ENCODE measurements at places on chromosomes 13 and 19.

DNA sequence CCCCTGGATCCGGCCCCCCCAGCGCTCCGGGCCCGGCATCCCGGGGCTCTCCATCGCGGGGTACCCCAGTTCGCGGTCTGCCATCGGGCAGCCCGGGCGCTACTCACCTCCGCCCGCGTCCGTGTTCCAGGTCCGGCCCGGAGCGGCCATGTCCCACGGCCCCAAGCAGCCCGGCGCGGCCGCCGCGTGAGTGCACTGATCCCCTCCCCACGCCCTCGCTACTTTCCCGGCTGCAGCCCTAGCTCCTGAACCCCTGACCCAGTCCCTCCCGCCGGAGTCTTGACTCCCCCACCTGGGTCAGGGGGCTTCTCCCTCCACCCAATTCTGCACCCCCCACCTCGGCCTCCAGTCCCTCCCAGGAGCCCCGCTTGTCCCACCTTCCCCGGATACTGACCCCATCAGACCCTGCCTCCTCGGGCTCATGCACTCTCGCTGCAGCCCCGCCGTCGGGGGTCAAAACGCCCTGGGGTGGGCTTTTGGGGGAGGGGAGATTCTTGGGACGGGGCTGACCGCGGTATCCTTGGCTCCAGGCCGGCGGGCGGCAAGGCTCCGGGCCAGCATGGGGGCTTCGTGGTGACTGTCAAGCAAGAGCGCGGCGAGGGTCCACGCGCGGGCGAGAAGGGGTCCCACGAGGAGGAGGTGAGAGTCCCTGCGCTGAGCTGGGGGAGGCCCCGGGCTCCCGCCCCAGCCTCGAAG lies 566 bp downstream of the HMG20B start:
- no peak for DNase-seq

GRCh38 chr13:111303559-111303958 lies 16.9 kb upstream of the TEX29 start:
- no peak for DNase-seq

- no peak for DNase-seq
Measured at GRCh38 chr13:38417727-38418126, 68.1 kb downstream of the UFM1 start.

DNA sequence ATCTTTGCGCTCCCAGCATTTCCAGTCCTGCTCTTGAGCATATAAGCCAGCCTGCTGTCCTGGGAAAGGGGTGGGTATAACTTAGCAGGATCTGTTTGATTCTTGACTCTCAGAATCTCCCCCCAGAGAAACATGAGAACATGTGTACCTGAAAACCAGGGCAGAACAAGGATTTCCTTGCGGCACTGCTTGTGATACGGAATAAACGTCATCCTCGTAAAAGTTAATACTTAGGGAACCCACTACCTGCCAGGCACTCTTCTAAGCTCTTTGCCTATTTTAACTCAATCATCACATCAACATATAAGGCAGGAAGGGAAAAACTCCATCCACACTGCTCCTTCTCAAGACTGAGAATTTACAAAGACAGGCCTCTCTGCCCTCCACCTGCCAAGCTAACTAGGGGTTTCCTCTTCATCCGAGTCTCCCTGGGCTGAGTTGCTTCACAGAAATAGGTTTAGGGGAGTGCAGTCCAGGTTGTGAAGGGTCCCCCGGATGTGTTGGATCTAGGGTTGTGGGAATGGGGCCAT lies 1.1 kb downstream of the ZNF653 start:
- DNase-seq = no peak

DNA sequence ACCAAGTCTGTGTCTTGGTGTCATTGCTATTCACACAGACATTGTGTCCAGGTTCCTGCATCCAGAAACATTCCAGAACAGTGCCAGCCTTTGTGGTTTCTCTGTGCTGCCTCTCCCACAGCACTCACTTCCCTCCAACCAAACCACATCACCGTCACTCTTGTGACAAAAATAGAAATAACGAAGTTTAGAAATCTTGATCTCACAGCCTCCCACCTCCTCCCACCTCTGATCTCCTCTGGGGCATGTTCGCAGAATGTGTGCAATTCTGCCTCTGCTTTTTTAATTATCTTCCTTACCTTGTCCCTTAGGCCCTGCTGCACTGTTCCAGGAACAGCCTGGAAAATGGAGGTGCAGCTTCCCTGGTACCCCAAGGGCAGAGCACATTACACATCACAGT lies 8.7 kb upstream of the SERPINE3 start:
- DNase-seq = no peak

DNA sequence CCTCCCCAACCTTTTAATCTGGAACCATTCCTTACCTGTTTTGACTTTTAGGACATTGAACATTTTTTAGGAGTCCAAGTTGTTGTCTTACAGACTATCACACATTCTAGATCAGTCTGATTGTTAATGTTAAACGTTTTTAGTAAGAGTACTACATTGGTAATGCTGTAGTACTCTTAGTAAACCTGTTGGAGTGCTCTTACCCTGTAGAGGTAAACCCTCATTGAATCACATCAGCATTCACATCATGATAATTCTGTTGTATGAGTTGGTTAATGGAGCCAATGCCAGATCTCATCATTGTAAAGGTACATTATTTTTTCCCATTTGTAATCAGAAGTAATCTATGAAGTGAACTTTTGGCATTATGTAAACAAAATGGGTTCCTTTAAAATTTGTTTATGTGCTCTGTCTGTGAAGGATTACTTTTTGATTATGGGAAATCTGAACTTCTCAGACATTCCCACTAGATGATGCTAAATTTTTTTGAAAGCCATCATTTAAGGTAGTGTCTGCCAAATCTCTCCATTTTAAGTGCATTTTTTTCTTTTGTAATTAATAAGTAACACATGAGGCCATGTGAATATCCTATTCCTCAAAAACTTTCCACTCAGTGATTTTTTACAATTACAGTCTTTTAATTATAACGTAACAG lies 55.2 kb downstream of the VWA8 start:
- DNase-seq = no peak

DNA sequence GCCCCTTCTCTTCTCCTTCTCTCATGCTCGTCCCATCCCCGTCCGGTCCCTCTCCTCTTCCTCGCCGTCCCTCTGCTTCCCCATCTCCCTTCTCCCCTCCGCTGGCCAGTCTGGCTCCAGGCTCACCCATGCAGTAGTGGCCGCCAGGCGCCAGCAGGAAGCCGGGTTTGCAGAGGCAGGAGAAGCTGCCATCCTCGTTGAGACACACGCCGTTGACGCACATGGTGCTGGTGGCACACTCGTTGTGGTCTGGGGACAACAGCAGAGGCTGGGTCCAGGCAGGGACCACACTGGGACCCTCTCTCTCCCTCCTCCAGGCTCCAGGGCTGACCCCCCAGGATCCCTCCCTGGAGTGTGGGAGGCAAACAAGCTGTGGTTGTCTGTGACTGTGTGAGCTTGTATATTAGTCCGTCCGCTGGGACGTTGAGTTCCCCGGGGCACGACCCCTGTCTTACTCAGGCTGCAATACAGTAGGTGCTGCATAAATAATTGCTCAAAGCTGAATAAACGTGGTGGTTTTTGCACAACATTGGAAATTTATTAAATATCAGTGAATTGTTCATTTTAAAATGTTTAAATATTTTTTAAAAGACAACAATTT lies 16.4 kb downstream of the FBN3 start:
- no peak for DNase-seq

DNA sequence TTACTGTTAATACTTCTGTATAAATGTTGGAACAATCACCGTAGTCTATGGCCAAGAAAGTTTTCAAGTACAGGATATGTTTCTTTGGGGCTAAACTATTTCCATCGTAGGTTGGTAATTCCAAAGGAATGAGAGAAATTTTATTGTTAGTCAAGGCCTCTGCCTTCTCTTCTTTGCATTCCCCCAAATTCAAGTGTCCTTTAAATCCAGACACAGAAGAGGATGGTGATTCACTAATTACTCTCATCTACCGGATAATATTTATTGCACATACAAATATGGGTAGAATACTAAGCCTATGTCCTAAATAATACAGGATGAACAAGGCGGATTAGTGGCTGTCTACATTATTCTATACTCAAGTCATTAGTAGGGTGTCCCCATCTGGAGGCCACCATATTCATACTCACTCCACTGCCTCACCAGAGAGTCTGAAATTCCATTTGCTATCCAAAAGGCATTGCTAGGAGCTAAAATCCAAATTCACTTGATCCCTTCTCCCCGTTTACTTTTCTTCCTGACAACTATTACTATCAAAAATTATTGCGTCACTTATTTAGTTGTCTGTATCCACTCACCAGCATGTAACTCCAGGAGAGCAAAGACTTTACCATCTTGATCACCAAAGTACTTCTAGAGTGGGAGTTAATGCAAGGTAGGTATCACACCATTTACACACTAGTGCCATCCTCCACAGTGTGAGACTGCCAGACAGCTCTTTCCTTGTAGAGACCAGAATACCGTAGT lies 82.4 kb upstream of the SGCG start:
- no peak for DNase-seq

DNA sequence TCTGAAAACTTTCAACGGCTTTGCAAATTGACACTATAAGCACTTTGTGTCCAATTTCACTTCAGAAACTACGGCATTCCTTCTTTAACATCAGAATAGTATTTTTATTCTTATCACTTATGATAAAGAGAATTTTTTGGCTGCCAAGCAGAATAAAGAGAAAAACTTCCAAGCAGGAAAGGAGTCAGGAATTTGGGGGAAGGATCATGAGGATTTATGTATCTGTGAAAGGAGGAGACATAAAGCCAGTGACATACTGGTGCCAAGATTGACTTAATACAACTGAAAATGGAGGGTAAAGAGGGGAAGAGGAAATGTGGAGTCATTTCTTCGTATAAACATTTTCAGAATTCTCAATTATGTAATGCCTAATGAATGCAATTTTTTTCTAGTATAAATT lies 94.7 kb downstream of the RBM26 start:
- DNase-seq = no peak

DNA sequence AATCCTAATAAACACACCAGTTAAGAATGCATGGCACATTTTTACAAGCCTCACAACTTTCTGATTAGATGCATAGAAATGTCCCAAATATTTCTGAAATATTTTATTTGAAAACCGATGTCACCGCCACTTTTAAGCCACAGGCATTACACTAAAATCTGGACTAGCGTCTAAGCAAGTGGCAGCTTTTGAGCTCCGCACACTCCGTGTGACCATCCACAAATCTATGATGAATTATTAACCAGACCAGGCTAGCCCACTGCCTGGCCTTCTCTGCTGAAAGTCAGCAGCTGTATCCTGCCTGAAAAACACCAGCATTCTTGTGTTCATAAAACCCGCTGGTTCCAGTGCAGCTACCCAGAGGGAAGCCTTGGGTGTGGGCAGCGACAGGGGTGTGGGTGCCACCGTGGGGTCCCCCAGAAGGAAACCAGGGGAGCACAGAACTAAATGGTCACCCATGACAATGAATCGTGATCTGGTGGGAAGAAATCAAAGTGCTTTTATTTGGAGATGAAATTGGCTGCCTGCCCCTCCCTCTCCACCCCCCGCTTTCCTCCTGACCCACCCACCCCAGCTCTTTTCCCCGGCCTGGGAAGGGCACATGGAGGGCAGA lies 13.8 kb downstream of the RASA3 start:
- no peak for DNase-seq

- DNase-seq = no peak
Measured at GRCh38 chr13:40221460-40222201, 444.8 kb downstream of the FOXO1 start.

DNA sequence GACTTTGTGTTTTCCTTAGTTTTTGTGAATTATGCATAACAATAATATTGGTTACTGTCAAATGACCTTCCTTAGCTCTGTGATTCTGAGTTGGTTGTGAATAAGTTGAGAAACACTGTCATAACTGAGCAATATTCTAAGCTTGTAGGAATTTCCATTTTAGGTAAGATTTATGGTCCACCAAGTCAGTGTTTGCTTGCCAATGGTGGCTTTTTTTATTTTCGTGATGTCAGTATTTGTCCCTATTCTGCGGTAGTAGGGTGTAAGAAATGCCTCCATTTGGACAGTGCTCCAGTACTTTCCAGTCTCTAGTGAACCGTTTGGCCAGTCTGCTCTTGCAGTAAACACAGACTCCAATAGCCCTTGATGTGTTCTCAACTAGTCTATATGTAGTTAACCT lies 94.7 kb downstream of the FRY start:
- no peak for DNase-seq

DNA sequence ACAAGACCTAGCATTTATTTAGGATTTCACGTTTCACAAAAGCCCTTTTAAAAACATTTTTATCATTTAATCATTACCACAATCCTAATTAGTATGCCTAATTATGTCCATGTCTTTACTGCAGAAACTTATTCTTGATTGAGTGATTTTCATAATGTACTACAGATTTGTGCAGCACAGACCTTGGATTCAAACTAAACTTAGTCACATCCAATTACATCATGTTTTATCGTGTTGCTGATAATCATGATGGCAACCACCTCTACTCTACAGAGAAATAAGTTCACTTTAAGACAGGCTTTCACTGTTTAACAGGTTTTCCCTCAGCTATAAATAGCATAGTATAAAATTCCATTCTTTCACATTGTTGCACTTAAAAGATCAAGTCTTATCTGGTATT lies 240.9 kb upstream of the RFC3 start:
- DNase-seq = no peak

GRCh38 chr13:45162821-45163220 lies 38.0 kb downstream of the KCTD4 start:
- DNase-seq = no peak

Measured in NCI-H1048 (cell line).